ENCODE measurements at places on chromosomes 11 and 22.

- no peak for DNase-seq
Observed at GRCh38 chr22:48253573-48253972, 1491.1 kb downstream of the TBC1D22A start.

DNA sequence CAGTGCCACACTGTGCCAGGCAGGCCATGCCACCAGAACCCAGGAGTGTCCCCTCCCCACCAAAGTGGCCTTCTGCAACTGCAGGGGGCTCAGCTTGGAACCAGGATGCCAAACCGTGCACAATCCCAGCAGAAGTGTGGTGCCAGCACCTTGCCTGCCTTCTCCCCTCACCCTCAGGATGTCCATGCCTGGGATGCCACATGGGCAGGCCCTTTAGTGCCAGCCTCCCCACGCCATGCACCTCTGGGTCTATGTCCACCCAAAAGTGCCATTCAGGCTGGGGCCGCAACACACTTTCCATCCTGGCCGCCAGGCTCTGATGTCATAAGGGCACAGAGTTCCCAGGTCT, 8.7 kb upstream of the TBC1D22A start:
- no peak for DNase-seq

- no peak for DNase-seq
Observed at GRCh38 chr22:38760477-38761201, 4.8 kb upstream of the SUN2 start.

DNA sequence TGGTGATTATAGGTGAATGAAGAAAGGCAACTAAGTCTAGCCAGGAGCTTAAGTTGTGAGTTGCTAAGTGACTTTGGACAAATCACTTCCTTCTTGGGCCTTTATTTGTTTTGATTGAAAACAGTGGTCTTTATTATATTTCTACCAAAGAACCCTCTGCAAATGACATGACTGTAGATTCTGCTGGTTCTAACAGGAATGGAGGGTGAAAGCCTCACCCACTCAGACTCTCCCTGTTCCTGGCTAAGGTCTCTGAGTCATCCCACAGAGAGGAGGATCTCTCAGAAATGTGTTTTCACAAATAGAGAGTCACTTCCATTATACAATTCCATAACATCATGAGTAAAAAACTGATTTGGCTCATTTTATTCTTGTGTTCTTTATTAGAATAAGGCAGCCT, 583.9 kb upstream of the LRRC4C start:
- DNase-seq: no peak

GRCh38 chr11:65304613-65305012, 10.1 kb upstream of the CDC42EP2 start:
- no peak for DNase-seq

GRCh38 chr22:27719036-27719347, 82.6 kb downstream of the MN1 start:
- DNase-seq: no peak

DNA sequence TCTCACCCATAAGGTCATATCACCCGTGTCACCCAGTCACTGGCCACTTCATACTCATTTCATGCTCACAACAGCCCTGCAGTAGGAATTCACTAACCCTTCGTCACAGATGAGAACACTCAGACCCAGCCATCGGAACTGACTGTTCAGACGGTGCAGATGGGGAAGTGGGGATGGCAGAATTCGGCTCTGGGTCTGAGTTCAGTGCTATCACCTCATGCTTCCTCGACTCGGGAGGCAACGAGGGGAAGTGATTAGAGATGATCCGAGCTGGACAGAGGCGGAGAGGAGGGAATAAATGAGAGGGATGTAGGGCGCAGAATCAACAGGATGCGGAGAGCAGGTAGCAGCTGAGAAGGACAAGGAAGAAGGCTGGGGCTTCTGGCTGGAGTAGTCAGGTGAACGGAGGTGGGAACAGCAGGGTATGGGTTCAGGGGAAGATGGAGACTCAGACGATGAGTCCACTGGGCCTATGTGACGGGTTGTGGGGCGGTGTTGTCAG, 4.7 kb downstream of the B3GNT6 start:
- no peak for DNase-seq

DNA sequence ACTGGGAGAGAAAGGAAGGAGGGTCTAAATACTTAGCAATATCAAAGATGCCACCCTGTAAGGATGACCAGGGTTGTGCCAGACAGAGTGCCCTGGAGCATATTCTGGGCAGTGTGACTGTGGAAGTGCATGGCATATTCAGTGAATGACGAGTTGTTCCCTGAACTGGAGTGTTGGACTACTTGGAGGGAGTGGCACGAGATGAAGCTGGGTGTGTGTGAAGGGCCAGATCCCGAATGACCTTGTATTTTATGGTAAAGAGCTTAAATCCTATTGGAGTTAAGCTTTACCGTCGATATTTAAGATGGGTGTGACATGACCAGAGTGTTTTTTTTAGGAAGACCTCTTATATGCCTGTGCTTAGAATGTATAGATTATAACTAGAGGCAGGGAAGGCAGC, 48.8 kb downstream of the STIM1 start:
- DNase-seq: no peak

GRCh38 chr11:109695696-109696095, 273.7 kb downstream of the C11orf87 start:
- no peak for DNase-seq

- DNase-seq: no peak
Observed at GRCh38 chr11:2883640-2883978, 2.0 kb downstream of the CDKN1C start.

DNA sequence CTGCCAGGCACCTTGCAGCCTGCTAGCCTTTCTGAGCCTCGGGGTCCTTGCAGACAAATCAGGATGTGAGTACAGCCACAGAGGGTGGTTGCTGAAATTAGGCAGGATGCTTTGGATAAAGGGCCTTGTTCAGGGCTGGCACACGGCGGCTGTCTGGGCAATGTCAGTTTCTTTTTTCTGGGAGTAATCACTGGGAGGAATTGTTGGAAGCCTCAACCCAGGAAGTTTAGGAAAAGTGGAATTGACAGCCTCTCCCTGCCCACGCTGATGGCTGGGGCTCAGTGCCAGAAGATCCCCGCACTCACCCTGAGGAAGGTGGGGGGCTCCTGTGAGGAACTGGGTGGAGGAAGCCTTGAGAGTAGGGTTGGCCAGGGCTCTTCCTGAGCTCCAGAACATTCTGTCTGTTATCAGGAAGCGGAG, 37.4 kb downstream of the CD82 start:
- DNase-seq: no peak

- no peak for DNase-seq
Observed at GRCh38 chr22:44098966-44099530, 74.9 kb downstream of the PARVB start.

GRCh38 chr11:4018641-4019040, 76.0 kb upstream of the RRM1 start:
- DNase-seq: no peak

GRCh38 chr11:57459164-57460021, 935 bp upstream of the RTN4RL2 start:
- no peak for DNase-seq

- no peak for DNase-seq
Observed at GRCh38 chr11:123125169-123125568, 63.2 kb upstream of the HSPA8 start.

DNA sequence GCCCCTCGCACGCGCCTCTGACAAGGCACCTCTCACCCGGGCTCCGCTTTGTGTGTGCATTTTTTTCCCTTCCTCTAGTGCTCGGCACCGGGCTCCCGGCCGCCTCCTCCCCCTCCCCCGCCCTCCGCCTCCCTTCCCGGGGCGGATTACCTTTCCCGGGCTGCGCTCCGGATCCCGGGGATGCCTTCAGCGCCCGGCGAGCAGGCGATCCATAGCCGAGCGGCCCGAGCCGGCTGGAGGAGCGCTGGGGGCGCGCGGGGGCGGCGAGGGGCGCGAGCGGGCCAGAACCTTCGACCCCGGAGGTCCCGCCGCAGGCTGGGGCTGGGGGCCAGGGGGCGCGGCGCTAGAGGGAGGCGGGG, 282 bp downstream of the MPPED2 start:
- no peak for DNase-seq

DNA sequence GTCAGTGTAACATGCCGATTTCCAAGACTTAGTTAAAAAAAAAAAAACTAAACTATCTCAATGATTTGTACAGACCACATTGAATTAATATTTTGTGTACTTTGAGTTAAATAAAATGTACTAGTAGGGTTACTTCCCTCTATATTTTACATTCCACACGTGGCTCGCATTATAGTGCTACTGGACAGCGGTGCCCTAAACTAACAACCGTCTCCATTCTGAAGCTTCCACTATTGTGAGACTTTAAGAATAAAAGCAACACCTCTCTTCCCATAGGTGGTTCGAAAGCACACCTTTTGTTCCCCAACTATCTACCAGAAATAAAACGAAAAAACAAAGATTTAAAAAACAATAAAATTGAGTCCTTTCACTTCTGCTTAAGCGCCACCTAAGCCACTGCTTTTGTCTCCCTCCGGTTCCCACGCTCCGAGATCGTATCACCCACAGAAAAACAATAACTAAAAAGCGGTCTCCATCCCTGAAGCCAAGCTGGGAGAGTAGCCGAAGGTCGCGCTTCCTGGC, 380 bp upstream of the TTC17 start:
- DNase-seq: no peak

GRCh38 chr11:8063324-8063723, 17.7 kb upstream of the TUB start:
- DNase-seq: no peak

GRCh38 chr11:60854847-60855725, 664 bp downstream of the PTGDR2 start:
- DNase-seq: no peak

DNA sequence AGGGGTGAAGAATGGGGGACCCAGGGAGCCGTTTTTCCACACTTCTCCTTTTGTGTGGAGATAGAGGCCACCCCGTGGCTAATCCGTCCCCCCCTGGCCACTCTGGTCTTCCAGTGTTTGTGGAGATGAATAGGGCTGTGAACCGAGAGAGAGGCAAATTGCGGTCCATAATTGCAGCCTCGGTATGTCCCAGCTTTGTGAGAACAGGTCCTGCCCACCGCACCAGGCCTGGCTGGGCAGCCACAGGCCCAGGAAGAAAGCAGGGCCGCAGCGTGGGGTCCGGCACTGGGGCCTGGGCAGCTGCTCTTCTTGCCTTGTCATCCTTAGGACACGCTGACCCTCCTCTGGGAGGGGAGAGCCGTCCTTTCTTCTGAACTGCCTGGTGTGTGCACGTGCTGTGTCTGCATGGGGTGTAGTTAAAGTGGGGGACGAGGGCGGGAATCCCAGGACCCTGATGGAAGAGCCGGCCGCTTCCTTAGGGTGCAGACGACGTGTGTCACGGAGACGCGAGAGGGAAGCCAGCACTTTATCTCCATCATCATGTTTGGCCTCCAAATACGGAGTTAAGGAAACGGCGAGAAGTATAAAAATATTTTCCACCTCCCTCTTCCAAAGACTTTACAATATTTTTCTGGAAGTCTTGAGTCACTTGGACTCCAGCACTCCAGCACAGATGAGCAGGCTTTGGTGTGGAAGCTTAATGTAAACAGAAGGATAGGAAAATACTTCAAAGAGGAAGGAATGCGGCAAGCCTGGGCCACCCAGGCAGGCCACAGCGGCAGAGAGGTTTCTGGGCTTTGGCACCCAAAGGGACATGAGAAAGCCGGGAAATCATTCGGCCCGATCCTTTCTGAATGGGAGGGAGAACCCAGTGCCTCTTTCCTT, 1248.4 kb downstream of the BRD1 start:
- no peak for DNase-seq

DNA sequence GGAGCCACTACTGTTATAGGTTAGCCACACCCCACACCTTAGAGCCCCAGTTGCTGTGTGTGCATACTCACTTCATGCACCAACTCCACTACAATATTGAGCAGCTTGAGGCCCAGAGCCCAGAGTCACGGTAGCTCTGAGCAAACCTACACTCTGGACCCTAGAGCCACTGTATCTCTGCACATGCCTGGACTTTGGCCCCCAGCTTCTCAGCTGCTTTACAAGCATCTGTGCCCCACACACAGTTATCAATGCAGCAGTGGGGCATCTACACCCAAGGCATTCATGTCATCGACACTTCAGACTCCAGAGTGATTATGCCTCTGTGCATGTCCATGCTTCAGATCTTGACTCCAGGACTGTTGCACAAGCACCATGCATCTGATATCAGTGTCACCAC, 2.3 kb upstream of the OR5B12 start:
- no peak for DNase-seq

DNA sequence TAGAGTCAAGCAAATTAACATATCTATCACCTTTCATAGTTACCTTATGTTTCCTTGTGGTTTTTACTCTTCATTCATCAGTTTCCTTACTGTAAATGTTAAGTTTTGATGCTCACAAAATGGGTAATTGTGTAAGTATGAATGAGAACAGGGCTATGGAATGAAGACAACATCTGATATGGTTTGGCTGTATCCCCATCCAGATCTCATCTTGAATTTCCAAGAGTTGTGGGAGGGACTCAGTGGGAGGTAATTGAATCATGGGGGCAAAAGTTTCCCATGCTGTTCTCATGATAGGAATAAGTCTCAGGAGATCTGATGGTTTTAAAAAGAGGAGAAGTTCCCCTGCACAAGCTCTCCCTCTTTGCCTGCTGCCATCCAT, 107.6 kb downstream of the CCDC34 start:
- DNase-seq: no peak

DNA sequence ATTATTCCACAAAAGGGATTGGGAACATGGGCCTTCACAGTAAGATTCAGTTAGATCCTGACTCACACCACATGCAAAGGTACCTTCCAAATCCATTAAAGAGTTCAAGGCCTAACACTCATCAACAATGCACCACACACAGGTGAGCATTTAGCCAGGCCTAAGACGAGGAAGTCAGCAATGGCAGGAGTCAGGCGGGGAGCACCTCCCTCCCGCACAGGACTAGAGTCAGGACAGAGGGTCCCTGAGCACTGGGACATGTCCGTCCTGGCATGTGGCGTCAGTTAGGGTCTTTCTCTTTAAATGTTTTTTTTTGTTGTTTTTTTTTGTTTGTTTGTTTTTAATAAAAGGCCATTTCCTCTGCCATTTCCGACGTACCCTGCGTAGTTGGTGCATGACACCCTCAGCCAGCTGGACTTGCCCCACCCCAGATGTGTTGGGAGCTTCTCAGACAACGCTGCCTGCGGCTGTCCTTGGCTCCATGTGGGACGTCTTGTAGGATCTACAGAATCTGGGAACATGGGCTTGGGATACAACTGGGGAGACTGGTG, 1458.6 kb downstream of the BRD1 start:
- no peak for DNase-seq

GRCh38 chr11:134481135-134481534, 69.1 kb upstream of the B3GAT1 start:
- DNase-seq: no peak

- peak; percentile 38 for DNase-seq
Observed at GRCh38 chr11:555780-556661, 4.5 kb downstream of the LMNTD2 start.

- DNase-seq: peak; percentile 77
Observed at GRCh38 chr22:41939981-41940831, 6.7 kb downstream of the CENPM start.

GRCh38 chr11:102085864-102086551, 24.2 kb upstream of the YAP1 start:
- no peak for DNase-seq

GRCh38 chr11:122343210-122343609, 227.2 kb upstream of the BLID start:
- DNase-seq: no peak

- no peak for DNase-seq
Observed at GRCh38 chr22:28857288-28857687, 26.1 kb upstream of the ZNRF3 start.

- DNase-seq: no peak
Observed at GRCh38 chr11:26909991-26910591, 83.8 kb upstream of the FIBIN start.

GRCh38 chr11:104225047-104225446, 61.1 kb upstream of the PDGFD start:
- DNase-seq: no peak

Data from stimulated activated naive CD4-positive, alpha-beta T cell (primary cell).